ENCODE measurements at places on chromosomes 2 and 18. TPM values are rescaled to one million over a fixed set of nuclear protein-coding genes. Genes with fewer than 3 reads are reported as not detected.

Gene ARL5A
- total RNA-seq: 16.2 TPM

Gene LINC00305
- not detected for total RNA-seq

Gene RND3
- under 0.01 TPM for total RNA-seq

- DNase-seq: no peak
These were observed 274.7 kb upstream of the SIX2 start for GRCh38 chr2:45283764-45284620.

- no peak for DNase-seq
These were observed 2.9 kb upstream of the EPB41L3 start for GRCh38 chr18:5546660-5547059.

- DNase-seq: no peak
These were observed 427.5 kb upstream of the CDH20 start for GRCh38 chr18:60905699-60906098.

DNA sequence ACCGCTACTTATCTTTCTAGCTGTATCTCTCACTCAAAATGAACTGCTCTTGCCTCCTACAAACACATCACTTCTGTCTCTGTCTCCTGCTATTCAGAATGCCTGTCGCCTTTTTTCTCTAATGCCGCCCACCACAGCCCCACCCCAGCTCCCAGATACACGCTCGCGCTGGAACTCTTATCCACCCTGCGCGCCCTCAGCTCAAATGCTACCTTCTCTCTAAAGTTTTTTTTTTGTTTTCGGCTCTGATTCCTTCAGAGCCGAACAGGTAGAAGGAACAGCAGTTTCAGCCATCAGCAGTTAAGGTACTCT is 3.9 kb upstream of the SOS1 start:
- no peak for DNase-seq

DNA sequence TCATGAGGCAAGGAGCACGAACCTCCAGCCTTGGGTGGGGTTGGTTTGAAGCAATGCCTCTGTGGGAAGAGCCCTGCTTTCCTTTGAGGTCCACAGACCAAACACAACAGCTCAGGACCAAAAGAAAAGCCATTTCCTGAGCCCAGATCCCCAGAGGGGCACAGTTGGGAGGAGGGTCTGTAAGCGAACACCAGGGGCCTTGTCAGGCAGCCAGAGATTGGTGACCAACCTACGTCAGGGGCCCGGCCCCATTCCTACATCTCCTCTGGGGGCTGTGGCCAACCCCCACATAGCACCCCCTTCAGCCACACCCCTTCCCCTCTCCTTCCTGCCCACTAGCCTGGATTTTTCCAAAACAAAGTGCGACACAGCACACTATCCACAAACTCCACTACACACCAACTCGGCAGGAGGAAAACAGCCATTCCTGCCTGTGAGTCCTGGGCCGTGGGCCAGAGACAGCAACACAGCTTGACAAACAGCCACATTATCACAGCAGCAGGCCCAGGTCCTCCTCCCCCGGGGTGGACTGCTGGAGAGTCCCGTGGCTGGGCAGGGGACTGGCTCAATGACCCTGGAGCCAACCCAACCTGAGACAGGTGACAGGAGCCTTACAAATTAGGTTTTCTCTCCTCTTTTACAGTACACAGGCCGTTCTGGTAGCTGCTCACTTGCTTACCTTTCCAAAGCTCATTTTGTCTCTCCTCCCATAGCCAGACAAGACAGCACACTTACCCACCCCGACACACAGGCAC is 98.8 kb downstream of the TNS1 start:
- no peak for DNase-seq

DNA sequence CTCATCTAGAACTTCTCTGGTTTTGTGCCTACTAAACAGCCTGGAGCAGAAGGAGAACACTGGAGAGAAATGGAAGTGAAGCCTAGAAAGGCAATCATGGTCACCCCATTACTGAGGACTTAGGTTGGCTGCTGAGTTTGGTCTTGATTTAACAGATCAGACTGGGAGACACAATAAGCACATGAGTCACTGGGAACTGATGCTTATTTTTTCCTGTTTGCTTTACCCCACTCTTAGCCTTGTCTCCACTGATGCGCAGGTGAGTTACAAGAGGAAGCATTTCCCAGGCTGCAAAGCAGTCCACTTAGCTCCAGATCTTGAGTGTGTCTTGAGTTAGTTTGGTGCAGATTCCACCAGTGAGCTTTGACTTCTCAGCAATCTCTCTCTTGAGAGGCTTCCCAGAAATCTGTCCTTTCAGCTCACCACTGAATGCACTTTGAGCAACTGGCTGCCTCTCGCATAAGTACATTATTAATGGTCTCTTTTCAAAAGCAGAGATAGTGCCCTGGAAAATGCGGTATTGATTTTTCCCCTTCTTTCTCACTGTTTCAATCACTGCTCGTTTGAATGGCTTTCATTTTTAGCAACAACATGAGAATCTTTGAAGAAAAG is 390.2 kb upstream of the SETBP1 start:
- DNase-seq: no peak

- no peak for DNase-seq
These were observed 53.7 kb downstream of the EMX1 start for GRCh38 chr2:72971036-72971435.

GRCh38 chr2:47907039-47907781 is 912 bp upstream of the FBXO11 start:
- DNase-seq: no peak

GRCh38 chr2:85011747-85012146 is 40.8 kb downstream of the KCMF1 start:
- DNase-seq: no peak

- DNase-seq: no peak
These were observed 15.4 kb downstream of the C2orf81 start for GRCh38 chr2:74406035-74406434.

- DNase-seq: no peak
These were observed 1.6 kb downstream of the KLHL14 start for GRCh38 chr18:32771169-32771751.

Measured in hematopoietic multipotent progenitor cell (in vitro differentiated cells).